ENCODE measurements at places on chromosomes 11 and 22.

DNA sequence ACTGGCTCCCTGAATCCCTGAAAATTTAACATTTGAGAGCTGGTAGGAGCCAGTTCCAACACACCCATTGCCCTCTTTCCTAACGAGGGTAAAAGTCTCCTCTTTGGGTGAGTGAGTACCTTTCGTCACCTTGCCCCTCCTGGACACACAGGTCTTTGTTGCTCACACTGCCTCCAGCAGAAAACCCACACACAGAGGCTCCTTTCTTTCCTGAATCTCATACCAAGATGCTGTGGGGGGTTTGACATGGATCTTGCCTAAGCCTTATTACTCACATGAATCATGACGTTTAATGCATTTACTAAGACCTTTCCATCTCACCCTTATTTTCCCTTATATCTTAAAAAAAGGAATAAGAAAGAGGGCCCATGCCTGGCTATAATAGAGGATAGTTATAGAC, 53.0 kb downstream of the PARVA start:
- no peak for DNase-seq

DNA sequence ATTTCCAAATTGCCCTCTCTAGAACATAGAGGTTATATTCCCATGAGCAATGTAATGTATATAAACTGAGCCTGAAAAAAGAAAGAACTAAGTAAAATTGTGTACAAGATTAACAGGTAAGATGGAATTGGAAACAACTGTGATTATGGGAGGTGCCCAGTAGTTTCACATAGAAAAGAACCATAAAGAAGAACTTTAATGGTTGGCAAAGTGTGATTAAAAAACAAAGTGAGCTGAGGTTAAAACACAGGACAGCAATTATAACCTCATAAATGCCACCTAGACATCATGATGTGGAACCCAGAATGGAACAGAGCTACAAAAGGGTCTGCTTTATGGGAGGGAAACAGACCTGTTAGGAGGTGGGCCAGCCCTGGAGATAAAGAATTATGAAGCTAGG, 58.6 kb downstream of the CYB5R2 start:
- DNase-seq: no peak

DNA sequence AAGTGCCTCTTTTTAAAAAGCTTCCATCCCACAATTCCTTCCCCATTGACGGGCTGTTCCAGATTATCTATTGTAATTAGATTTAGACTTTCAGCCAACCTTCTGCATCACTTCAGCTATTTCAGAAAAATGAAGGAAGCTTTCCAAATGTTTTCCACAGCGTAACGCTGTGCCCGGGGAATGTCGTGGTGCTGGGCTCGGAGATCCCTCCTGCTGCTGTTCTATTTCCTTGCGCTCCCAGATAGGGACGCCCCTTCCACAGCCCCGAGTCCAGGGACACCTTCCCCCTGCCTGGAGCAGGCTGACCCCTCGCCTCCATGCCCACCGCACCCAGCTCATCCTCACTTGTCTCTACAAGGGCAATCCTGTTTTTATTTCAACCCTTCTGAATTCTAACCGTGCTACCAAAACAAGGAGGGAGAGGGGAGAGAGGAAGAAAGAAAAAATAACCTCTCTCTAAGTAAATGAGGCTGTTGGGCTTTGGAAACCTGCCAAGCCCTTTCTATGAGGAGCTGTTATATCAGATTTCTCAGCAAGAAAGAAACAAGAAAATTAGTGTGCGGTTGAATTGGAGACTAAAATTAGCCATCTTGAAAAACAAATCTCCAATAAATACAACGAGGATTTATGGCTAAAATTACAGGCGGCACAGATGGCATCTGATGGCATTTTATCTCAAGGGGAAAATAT, 366.9 kb downstream of the BRD1 start:
- DNase-seq: no peak

- DNase-seq: no peak
These were observed 48.7 kb downstream of the FDX1 start for GRCh38 chr11:110478410-110478809.

DNA sequence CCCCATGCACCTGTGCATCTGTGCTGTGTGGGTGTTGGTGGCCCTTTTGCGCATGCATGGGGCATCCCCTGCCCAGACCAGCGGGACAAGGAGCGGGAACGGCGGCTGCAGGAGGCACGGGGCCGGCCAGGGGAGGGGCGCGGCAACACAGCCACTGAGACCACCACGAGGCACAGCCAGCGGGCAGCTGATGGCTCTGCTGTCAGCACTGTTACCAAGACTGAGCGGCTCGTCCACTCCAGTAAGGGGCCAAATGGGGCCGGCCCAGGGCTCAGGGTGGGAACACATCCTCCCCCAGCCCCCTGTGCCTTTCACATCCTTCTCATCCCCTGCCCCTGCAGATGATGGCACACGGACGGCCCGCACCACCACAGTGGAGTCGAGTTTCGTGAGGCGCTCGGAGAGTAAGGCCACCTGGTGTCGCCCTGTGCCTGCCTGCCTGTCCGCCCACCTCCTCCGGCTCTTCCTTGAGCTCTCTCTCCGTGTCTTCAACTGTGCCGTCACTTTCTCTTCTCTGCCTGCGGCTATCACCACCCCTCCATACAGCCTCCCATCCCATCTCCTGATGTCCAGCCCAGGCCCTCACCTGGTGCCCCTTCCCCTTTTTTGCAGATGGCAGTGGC, 10.6 kb downstream of the SELENOM start:
- no peak for DNase-seq

DNA sequence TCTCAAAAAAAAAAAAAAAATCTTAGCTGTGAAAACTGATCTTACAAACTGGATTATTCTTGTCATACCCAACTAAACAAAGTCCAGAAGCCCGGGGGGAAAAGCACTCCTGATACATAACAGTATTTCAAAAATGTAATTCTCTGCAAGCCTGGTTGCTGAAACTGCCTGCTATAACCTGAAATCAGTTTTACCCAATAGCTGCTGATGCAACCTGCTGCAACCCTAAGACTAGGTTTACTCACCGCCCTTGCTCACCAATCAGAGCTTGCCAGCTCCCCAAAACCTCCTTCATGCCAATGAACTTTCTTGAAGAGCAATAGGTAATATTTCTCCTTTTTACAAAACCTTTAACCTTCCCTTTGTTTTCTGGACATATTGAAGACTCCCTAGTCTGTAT, 12.4 kb downstream of the FGF19 start:
- no peak for DNase-seq

- no peak for DNase-seq
These were observed 6.4 kb upstream of the TP53I11 start for GRCh38 chr11:44957040-44957515.
